ENCODE measurements at places on chromosomes 6 and 20.

- no peak for DNase-seq
Measured at GRCh38 chr6:14107711-14108494, 9.7 kb upstream of the CD83 start.

DNA sequence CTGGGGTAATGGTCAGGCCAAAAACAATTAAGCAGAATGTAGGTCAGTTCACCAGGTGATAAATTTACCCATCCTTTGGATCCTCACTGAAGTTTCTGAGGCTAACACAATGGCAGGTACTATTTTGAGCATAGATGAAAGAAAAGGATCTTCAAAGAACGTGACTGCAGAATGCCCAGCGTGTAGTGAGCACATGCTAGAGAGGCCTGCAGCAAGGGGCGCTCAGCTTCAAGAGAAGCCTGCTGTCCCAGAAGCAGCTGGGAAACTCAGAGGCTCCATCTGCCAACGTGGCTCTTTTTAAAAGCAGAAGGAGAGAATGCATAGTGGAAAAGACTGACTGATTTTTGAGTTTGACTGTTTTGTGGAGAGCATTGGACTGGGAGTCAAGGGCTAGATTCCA is 57.4 kb downstream of the CD83 start:
- no peak for DNase-seq

GRCh38 chr6:82333781-82334180 is 29.8 kb upstream of the TPBG start:
- DNase-seq: no peak

GRCh38 chr6:53062169-53062539 is 3.0 kb upstream of the FBXO9 start:
- no peak for DNase-seq

DNA sequence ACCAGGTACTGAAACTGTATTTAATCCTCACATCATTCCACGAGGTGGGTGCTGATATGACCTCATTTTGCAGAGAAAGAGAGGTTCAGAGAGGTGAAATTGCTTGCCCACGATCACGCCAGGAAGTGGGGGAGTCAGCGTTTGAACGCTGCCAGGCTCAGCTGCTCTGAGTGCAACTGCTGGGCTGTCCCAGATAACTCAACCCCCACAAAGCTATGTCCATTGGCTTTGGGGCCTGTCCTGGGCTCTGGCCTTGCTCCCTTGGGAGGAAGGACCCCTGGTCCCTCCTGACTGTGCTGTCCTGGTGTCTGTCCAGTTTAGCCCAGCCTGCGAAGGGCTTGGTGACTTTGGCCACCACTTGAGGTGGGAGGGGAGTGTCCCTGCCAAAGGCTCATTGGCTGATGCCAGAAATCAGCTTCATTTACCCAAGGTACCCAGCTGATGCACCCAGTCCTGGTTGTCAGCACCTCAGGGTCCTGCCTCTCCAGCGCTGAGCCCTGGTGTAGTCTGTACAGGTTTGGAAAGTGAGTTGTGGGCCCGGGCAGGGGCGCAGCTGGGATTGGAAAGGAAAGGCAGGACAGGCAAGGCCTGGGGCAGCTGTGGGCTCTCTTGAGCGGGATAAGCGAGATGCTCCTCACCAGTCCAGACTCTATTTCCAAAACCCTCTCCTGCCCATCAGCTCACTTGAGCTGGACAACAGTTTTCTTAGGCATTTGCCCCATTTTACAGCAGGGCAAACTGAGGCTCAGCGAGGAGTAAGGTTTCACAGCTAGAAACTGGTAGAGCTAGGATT is 38.5 kb downstream of the SUN5 start:
- DNase-seq: peak; percentile 21

GRCh38 chr20:57685146-57685758 is 24.6 kb downstream of the PMEPA1 start:
- DNase-seq: no peak

DNA sequence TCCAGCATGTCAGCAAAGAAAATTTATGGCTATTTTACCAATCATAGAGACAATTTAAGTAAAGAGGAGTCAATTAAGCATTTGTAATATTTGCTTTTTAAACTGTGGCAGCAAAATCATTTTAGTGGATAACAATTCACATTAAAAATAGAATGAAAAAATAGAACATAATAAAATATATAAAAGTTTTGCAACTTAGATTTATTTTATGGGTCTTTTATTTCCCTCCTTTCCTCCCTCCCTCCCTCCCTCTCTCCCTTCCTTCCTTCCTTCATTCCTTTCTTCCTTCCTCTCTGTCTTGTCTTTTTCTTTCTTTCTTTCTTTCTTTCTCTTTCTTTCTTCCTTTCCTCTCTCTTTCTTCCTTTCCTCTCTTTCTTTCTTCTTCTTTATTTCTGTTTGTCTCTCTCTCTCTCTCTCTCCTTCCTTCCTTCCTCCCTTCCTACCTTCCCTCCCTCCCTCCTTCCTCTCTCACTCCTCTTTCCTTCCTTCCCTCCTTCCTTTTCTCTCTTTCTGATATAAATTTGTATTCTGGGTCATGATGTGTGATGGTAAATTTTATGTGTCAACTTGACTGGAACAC is 610.9 kb upstream of the CITED2 start:
- no peak for DNase-seq

DNA sequence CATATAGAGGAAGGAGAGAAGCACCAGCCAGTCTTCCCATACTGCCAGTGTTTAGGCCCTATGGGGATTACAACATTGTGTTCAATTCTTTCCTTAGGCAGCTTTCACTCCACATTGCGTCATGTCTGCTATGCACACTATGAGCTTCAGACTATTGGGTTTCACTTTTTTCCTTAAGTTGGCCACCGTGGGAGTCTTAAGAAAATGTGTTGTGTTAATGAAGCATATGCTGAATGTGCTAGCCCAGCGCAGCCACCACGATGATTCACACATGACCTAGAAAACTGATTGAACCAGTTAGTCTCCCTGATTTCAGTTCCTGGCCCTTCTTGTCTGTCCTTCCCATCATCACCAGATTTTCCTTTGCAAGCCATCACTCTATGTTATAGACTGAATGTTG is 21.5 kb downstream of the TUBB2B start:
- no peak for DNase-seq

- no peak for DNase-seq
Measured at GRCh38 chr6:129242546-129242945, 359.6 kb downstream of the LAMA2 start.

- no peak for DNase-seq
Measured at GRCh38 chr6:163926642-163927041, 512.1 kb downstream of the QKI start.

All from stimulated activated CD4-positive, alpha-beta T cell treated with anti-CD3 and anti-CD28 coated beads, Interleukin-4, amount 100 ng/mL, for 24 hours (primary cell).